ENCODE measurements at places on chromosomes 3 and 15.

DNA sequence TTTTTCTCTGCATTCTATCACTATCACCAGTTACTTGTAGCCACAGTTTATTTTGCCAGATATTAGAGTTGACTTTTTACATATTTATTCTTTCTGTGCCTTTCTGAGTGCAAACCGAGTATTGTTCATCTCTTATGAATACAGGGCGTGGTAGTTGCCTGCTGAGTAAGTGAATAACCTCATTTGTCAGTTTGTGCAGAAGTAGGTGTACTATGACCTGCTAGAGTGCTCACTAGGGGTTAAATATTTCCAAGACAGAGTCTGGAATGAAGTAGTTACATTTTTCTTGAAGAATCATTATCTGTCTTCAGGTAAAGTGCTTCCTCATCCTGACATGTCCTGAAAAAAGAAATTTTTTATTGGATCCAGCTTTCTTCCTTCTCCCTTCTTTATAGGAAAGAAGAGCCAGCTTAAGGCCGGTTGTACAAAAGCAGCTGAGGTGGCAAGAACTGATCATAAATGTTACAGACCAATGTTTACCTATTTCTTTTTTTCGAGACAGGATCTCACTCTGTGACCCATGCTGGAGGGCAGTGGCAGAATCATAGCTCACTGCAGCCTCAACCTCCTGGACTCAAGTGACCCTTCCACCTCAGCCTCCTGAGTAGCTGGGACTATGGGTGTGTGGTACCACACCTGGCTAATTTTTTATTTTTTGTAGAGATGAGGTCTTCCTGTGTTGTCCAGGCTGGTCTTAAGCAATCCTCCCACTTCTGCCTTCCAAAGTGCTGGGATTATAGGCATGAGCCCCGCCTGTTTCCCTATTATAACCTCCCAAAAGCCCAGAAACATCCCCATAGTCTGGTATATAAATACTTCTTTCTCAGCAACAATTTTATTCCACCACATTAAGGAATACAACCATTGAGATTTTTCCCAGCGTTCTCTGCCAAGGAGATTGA, 182.5 kb downstream of the TPRG1 start:
- DNase-seq, result no peak

GRCh38 chr3:14719006-14719405, 44.1 kb downstream of the C3orf20 start:
- no peak for DNase-seq

DNA sequence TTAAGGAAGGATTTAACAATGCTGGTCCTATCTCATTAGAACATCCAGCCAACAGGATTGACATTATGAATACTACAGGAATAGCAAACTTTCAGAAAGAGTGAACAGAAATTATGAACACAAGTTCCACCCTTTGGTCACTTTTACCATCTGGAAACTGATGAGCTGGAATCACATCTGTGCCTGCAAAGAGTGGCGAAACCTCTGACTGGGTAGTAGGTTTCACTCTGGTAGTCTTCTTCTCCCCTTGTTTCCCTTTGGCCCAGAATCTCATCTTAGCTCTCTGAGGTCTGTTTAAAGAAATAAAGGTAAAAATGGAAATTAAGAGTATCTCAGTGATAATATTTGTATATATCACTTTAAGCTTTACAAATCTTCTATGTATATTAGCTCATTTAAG, 73.1 kb downstream of the NR2E3 start:
- no peak for DNase-seq

- no peak for DNase-seq
Observed at GRCh38 chr15:47460795-47461573, 256.3 kb upstream of the SEMA6D start.

- DNase-seq, result no peak
Observed at GRCh38 chr3:79052054-79052681, 715.6 kb downstream of the ROBO1 start.

DNA sequence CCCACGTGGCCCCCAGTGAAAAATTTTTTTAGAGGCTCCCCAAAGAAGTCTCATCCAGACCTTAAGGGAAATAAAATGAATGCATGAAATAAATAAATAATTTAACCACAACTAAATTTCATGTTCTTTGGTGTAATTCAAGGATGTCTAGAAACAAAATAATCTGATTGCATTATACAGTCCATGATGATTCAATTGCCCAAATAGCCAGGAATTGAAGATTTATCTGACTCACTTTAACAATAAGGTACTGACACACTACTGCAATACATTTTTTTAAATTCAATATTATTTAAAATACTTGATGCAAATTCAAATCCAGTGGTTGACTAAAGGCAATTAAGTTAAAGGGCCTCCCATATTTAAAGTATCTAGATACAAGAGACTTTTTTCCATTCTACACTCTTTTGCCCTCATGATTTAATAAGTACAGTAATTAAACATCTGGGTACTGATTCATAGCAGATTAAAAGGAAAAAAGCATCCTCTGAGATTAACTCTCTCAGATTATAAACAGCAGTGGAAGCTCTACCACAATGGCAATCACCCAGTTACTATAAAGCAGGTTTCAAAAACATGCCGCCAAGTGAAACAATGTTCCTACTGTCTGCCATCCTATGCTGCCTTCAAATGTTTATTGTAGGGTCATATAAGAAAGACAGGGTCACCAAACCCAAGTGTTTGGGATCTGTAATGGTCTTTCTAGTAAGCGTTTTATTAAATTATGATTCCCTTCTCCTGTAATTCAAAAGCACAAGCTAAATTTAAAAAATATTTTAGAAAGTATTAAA, 9.9 kb downstream of the UQCC5 start:
- no peak for DNase-seq

DNA sequence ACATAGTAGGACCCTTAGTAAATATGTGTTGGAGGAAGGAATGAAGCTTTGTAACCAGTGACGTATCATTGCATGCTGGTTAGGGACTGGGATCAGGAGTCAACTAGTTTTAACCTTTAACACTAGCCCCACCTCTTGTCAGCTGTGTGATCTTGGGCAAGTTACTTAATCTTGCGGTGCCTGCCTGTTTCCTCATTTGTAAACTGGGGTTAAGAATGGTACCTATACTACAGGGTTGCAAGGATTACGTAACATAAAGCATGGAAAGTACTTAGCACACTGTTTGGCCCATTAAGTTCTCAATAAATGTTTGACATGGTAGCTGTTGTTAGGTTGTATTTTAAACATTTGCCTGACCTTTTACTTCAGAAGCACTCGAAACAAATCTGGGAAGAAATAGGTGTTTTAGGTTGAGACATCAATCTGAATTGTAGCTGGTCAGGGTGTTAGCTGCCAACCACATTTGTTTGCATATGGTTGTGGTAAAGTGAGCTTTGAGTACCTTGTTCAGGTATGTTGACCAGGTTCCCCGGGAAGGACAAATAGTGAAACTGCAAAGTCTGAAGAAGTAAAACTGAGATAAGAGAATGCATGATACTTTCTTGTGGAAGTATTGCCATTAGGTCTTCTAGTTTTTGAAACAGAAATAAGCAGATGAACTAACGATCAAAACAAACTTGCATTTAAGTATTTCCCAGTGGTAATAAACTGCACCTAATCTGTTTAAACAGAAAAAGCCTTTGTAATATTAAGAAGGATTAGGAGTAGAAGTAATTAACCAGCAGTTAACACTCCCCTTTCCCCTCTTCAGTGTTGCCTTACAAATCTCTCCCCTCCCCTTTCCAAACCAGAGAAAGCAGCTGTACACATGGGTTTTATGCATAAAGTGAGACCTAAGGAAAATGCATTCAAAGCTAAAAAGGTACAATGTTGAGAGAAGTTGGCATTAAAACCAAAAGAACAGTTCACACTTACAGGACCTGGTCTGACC, 25.8 kb upstream of the SCAANT1 start:
- no peak for DNase-seq

GRCh38 chr15:68582864-68583263, 4.1 kb downstream of the CORO2B start:
- DNase-seq, result no peak

GRCh38 chr3:135038186-135038585, 243.1 kb downstream of the EPHB1 start:
- no peak for DNase-seq

GRCh38 chr15:99132122-99132521, 27.2 kb downstream of the SYNM start:
- no peak for DNase-seq

DNA sequence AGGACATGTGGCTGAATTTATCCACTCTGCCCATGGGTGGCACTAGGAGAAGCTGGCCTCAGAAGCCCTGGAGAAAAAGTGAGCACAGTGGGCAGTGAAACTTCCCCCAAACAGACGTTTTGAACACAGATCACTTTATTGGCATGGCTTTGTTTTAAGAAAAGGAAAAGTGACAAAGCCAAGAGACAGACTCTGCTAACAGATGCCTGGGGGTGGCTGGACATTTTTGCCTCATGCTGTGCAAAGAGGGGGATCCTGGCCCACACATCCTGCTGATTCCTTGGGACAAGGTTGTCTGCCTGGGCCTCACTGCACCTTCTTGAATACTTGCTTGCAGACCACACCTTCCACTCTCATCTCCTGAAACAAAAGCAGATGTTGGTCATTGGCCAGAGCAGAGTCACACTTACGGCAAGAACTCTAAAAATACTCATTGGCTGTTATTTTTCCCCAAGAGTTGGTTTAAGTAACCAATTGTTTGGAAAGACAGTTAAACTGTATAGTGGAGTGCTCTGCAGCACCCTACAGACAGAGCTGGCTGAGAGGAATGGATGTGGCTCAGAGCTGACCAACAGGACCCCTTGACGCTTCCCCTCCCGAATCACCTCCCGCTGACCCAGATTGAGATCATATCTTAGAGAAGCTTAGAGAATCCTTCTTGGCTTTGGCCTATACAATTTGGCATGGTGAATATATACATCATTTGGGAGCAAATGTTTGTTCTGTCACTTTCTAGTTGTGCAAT, 22.0 kb downstream of the RBP1 start:
- no peak for DNase-seq

- no peak for DNase-seq
Observed at GRCh38 chr3:71378509-71378908, 205.0 kb downstream of the FOXP1 start.

- DNase-seq, result no peak
Observed at GRCh38 chr15:86743283-86743903, 663.7 kb downstream of the AGBL1 start.

DNA sequence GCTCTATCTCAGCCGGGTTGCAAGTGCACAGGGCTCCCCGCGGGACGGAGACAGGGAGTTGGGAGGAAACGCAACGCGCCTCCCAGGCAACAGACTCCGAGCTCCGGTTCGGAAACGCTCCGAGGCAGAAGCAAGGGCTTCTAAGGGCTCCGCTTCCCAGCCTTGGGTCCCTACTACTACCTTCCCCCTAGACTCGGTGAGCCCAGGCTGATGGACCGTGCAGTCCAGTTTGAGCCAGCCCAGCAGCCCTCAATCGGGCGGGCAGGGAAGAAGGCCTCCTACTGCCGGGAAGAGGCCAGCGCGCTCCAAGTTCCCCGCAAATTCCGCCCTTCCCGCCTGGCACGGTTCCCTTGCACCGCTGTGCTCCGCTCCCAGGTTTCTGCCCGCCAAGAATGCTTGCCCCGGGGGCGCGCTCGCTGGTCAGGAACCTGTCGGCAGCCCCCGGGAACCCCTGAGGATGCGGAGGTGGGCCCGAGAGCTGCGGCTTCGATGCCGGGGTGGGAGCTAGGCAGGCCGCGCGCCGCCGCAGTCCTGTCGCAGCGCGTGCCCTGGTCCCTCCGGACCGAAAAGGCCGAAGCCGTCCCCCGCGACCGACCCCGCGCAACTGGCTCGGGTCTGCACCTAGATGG, 728 bp downstream of the TRANK1 start:
- no peak for DNase-seq

GRCh38 chr15:59300618-59301139, 72.0 kb downstream of the MYO1E start:
- DNase-seq, result no peak

Measured in AG09309 (cell line).